ENCODE measurements at places on chromosomes 12 and 14.

GRCh38 chr12:129489100-129489676 is 414.6 kb downstream of the TMEM132D start:
- DNase-seq = no peak

DNA sequence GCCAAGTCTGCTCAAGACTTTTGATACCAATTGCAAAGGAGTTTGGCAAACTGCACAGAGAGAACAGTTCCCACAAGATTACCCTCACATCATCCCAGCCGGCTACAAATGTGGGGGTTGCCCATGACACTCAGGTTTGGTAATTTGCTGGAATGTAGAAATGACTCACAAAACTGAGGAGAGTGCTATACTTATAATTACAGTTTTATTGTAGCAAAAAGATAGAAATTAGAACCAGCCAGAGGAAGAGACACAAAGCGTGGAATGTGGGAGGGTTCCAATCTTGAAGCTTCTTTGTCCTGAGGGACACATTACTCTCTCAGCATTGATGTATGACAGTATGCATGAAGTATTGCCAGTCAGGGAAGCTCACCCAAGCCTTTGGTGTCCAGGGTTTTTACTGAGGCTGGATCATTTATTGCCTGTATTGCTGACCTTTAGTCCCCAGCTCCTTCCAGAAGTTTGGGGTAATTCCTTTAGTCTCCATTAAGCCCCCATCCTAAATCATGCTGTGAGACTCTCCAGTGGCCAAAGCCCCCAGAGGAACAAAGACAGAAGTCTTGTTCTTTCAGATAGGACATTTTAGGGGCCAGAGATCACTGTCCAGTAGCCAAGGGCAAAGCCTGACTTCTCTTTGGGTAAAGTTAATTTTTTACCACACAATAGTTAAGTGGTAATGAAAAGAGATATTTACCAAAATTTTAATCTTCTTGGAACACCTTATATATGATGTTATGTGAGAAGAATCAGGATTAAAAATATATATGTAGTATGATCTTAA is 9.9 kb downstream of the TBK1 start:
- no peak for DNase-seq

DNA sequence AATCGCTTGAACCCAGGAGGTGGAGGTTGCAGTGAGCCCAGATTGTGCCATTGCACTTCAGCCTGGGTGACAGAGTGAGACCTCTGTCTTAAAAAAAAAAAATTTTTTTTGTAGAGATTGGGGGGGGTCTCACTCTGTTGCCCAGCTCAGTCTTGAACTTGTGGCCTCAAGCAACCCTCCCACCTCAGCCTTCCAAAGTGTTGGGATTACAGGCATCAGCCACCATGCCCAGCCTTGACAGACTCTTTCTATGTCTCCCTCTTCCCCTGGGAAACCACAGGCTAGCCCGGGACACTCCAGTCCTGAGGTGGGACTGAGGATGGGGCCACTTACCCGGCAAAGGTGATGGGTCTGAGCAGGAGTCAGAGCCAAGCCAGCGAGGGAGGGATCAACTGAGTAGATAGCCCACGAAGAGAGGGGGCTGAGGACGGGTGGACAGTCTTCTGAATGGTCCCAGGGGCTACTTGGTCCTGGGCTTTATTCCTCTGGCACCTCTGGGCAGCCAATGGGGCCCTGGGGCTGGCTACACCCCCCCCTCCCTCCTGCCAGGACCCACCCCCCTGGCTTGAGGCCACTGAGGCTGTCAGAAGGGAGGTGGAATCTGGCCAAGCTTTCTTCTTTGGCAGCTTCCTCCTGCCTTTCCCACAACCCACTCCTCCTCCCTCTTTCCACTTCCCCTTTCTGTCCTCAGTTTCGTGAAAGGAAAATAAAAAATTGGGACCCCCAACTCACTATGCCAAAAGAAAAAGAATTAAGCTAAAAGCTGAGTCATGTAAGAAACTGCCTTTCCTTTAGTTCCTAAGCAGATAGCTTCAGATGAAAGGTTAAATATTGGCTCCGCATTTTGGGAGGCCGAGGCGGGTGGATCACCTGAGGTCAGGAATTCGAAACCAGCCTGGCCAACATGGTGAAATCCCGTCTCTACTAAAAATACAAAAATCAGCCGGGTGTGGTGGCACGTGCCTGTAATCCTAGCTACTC is at the start of gene SDS:
Gene SDS, minus strand, starts transcription at position 453 of the 981 bp plus-strand sequence. CDS start 4,179 bp downstream, outside the sequence.
- no peak for DNase-seq

DNA sequence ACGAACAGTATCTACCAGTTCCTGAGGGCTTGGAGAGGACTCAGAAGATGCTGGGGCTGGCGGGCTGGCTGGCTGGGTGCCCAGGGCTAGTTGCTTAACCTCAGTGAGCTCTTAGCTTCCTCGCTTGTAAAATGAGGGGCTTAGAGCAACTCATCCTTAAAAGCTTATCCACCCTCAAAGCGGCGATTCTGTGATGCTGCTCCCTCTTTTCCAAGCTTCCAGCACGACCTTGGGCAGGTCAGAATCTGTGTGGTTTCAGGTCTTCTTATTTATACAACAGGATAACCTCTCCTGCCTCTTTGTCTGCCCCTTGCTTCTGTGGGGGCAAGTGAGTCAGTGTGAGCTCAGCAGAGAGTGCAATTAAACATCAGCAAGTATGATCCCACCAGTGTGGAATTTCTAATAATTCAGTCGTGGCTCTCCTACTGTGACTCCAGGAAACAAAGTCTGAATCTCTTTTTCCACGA is 281.8 kb downstream of the KSR2 start:
- DNase-seq = no peak

GRCh38 chr12:65098364-65098763 is 22.7 kb downstream of the WIF1 start:
- DNase-seq = no peak

DNA sequence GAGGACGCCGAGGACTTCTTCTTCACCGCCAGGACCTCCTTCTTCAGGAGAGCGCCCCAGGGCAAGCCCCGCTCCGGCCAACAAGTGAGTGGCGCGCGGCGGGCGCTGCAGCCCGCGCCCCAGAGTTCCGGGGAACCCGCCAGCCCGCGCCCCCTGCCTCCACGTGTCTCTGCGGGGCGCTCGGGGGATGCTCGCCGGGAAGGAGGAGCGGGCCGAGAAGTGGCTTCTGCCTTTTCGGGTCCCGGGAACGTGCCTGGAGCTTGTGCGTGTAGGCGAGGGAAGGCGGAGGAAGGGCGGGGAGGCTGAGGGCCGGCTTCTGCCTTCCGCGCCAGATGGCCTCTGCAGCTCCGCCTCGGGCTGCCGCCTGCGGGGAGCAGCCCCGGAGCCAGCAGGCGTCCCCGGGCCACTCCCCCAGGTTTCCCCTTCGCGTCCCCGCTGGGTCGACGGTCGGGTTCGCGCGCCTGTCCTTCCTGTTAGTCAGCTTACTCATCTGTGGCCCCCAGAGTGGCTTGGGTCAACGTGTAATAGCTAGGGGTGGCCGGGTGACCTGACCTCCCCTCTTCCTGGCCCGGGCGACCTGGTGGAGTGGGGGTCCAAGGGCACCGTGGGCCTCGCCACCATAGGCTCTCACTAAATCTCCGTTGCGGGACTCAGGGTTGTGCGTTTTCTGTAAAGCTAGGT is 505 bp downstream of the RASSF3 start:
- DNase-seq = peak; percentile 39

- no peak for DNase-seq
Observed at GRCh38 chr14:46322076-46322475, 329.5 kb downstream of the RPL10L start.

DNA sequence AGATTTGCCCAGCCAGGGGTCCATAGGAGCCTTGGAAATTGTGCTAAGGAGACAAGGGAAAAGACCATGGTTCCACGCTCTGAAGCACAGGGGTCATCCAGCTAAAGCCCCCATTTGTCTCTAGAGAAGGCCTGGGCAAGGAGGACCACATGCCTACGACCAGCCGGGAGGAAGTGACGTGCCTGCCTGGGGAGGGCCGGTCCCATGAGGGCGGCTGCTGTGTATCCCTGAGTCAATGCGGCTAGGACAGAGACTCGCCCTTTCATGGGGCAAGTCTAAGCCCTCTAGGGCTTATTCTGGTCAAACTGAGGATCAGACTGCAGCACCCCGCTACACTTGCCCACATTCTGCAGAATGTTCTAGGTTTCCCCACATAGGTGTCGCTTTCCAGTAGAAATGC is 20.6 kb upstream of the RIN3 start:
- DNase-seq = no peak

- peak; percentile 13 for DNase-seq
Observed at GRCh38 chr14:52175982-52176502, 91.5 kb upstream of the PTGDR start.

DNA sequence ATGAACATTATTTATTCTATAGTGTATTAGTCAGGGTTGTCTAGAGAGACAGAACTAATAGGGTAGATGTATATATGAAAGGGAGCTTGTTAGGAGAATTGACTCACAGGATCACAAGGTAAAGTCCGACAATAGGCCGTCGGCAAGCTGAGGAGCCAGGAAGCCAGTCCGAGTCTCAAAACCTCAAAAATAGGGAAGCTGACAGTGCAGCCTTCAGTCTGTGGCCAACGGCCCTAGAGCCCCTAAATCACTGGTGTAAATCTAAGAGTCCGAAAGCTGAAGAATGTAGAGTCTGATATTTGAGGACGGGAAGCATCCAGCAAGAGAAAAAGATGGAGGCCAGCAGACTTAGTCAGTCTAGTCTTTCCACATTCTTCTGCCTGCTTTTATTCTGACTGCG is 912.2 kb downstream of the FLRT2 start:
- DNase-seq = no peak

DNA sequence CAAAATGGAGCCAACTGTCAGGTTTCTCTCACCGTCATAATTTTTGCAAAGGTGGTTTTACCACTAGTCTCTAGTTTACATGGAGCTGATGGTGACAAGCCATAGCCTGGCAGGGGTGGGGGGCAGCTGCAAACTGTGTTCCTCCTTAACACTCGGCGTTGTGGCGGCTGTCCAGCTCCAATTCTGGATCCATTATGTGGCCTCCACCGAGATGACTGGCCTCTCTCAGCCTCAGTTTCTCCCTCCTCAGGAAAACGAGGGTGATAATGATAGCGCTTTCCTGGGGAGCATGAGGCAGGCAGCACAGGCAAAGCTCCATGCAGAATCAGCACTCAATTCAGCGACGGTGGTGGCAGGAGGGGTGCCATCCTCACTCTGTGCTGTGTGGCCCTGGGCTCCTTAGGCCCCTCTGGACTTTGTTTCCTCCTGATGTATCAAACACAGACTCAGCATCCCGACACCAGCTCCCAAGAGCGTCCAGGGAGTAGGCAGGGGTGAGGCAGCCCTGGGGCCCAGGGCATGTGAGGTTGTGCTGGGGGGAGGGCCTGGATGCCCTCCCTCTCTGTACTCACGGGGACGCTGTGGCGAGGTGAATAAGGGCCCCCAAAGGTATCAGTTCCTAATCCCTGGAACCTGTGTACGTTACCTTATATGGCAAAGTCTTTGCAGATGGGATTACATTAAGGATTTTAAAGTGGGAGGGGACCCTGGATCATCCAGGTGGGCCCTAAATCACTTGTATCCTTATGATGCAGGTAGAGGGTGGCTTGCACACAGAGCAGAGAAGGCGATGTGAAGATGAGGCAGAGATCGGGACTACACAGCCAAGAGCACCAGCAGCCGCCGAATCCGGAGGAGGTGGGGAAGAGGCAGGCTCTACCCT is 46.8 kb upstream of the EIF5 start:
- DNase-seq = no peak

DNA sequence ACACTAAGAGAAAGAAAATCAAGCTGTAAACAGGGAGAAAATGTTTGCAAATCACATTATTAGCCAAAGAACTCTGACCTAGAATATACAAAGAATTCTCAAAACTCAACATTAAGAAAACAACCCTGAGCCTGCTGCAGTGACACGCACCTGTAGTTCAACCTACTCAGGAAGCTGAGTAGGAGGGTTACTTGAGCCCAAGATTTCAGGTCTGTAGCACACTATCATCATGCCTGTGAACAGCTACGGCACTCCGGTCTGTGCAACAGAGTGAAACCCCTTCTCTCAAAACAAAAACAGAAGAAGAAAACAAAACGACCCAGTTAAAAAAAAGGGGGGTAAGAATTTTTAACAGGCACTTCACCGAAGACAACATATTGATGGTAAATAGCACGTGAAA is 20.8 kb downstream of the SAV1 start:
- DNase-seq = no peak

- DNase-seq = no peak
Observed at GRCh38 chr12:31368666-31369361, 42.9 kb upstream of the SINHCAF start.

DNA sequence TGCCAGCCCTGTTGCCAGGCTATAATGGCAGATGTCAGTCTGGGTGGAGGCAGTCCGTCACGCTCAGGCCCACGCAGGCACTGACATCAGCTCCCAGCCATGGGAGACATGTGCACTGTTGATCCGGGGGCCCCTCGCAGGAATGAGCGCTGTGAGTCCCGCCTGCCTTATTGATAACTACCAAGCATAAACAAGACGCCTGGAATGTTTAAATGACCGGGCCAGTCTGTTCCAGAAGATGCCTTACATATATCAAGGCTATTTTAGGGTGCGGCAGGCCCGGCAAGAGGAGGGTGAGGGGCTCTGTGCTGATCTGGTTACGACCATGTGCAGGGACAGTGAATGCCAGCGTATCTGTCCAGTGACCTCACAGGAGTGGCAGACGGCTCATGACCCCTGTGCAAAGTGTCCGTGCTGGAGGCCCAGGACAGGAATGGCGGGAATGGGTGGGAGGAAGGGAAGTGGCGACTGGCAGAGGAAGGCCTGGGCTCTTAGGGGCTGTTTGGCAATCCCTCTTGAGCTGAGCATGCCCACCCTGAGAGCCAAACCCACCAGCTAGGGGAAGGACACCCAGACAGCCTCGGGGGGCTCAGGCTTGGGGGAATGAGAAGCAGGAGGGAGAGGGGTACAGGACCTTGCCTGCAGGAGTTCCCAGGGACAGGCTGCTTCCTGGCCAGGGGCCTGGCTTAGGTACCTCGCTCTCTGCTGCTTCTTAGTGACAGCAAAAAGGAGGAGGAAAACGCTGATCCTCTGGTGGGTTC is 49.3 kb downstream of the DLK1 start:
- DNase-seq = no peak

- no peak for DNase-seq
Observed at GRCh38 chr12:6438345-6438744, 6.4 kb upstream of the CD27 start.

GRCh38 chr12:72296389-72296788 is 24.2 kb downstream of the TRHDE start:
- DNase-seq = no peak

- no peak for DNase-seq
Observed at GRCh38 chr12:131805421-131805820, 22.8 kb upstream of the MMP17 start.

- DNase-seq = peak; percentile 57
Observed at GRCh38 chr12:55930771-55931316, at the start of gene DGKA. Gene DGKA, plus strand, starts transcription at chr12:55931162. Its CDS starts 5,342 bp downstream, at chr12:55936504.
